ENCODE measurements at places on chromosomes 12 and 14. TPM values are rescaled to one million over a fixed set of nuclear protein-coding genes. Genes with fewer than 3 reads are reported as not detected.

DNA sequence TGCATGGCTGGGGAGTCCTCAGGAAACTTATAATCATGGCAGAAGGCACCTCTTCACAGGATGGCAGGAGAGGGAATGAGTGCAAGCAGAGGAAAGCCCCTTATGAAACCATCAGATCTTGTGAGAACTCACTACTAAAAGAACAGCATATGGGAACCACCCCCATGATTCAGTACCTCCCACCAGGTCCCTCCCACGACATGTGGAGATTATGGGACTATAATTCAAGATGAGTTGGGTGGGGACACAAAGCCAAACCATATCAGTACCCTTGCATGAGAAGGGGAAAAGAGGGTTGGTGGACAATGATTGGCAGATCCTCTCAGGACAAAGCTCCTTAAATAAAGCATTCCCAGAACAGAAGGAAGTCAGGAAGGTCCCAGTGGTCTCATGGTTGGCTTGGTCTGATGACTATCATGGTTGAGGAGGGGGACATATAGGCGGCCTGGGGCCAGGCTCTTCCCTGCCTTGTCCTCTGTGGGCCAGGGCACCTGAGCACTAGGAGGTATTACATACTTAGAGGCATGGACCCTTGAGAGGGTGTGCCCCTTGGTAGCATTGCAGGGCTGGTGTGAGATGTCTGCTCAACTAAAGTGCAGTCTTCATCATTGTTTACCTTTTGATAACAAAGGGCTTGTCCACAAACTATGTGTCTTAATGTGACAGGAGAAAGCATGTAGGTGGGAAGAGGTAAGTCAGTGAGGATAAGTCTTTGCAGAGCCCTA lies 22.2 kb downstream of the HSD17B6 start:
- H3K4me1 ChIP-seq = no peaks in the 10 kb centered on the region
- H3K4me3 ChIP-seq = no peak overlapping the region
- H3K27me3 ChIP-seq = no peaks in the 10 kb centered on the region

GRCh38 chr14:23601845-23602180 lies 23.2 kb upstream of the JPH4 start:
- no peak overlapping the region for H3K4me3 ChIP-seq
- H3K4me1 ChIP-seq = no peaks in the 10 kb centered on the region
- no peaks in the 10 kb centered on the region for H3K36me3 ChIP-seq
- DNase-seq = no peak
- no peak overlapping the region for H3K27ac ChIP-seq

GRCh38 chr14:61477712-61478462 lies 156.5 kb downstream of the PRKCH start:
- no peak overlapping the region for H3K4me3 ChIP-seq
- H3K27me3 ChIP-seq = no peaks in the 10 kb centered on the region
- peak; percentile 60 for DNase-seq
- no peaks in the 10 kb centered on the region for H3K36me3 ChIP-seq

GRCh38 chr12:53096089-53096741 lies 1.3 kb upstream of the IGFBP6 start:
- no peaks in the 10 kb centered on the region for H3K27me3 ChIP-seq
- H3K4me1 ChIP-seq = peaks cover 12% of the 10 kb centered on the region
- H3K4me3 ChIP-seq = peak overlapping the region; percentile 77
- peak overlapping the region; percentile 81 for H3K27ac ChIP-seq
- no peaks in the 10 kb centered on the region for H3K36me3 ChIP-seq

DNA sequence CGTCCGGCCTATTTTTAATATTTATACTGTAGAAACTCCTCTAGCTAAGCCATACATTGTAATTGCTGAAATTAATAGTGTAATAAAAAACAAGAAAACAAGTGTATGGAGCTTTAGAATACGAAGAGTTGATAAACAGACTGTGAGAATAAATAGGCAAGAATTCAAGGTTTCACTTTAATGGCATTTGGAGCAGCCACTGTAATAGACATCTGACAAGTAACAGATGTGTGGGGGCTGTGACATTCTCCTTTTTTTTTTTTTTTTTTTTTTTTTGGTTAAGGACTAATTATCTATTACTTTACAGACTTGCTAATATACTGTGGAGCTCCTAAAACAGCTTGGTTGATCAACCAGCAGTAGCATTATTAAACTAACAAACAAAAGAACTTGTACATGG lies 42.1 kb upstream of the CFAP54 start:
- no peaks in the 10 kb centered on the region for H3K27me3 ChIP-seq
- no peaks in the 10 kb centered on the region for H3K4me1 ChIP-seq
- no peak overlapping the region for H3K4me3 ChIP-seq
- H3K27ac ChIP-seq = peak overlapping the region; percentile 71
- no peak for DNase-seq

GRCh38 chr14:53596853-53597525 lies 359.6 kb downstream of the BMP4 start:
- no peaks in the 10 kb centered on the region for H3K4me1 ChIP-seq
- H3K4me3 ChIP-seq = no peak overlapping the region
- no peaks in the 10 kb centered on the region for H3K36me3 ChIP-seq

GRCh38 chr12:93729934-93730333 lies 52.8 kb downstream of the CRADD start:
- no peaks in the 10 kb centered on the region for H3K36me3 ChIP-seq
- no peak for DNase-seq
- H3K27me3 ChIP-seq = no peaks in the 10 kb centered on the region
- H3K27ac ChIP-seq = no peak overlapping the region
- H3K4me3 ChIP-seq = no peak overlapping the region
- peaks cover 33% of the 10 kb centered on the region for H3K4me1 ChIP-seq

GRCh38 chr12:55720894-55721444 lies 776 bp downstream of the RDH5 start:
- no peaks in the 10 kb centered on the region for H3K27me3 ChIP-seq
- peak overlapping the region; percentile 100 for H3K27ac ChIP-seq
- H3K4me3 ChIP-seq = no peak overlapping the region
- H3K36me3 ChIP-seq = no peaks in the 10 kb centered on the region

GRCh38 chr12:126644236-126645020 lies 1579.2 kb downstream of the AACS start:
- no peak overlapping the region for H3K4me3 ChIP-seq
- H3K36me3 ChIP-seq = no peaks in the 10 kb centered on the region
- H3K27ac ChIP-seq = no peak overlapping the region
- DNase-seq = no peak
- no peaks in the 10 kb centered on the region for H3K27me3 ChIP-seq
- no peaks in the 10 kb centered on the region for H3K4me1 ChIP-seq

GRCh38 chr12:124727922-124728321 lies 135.7 kb downstream of the SCARB1 start:
- peaks cover 17% of the 10 kb centered on the region for H3K4me1 ChIP-seq
- no peak for DNase-seq
- peak overlapping the region; percentile 67 for H3K27ac ChIP-seq

DNA sequence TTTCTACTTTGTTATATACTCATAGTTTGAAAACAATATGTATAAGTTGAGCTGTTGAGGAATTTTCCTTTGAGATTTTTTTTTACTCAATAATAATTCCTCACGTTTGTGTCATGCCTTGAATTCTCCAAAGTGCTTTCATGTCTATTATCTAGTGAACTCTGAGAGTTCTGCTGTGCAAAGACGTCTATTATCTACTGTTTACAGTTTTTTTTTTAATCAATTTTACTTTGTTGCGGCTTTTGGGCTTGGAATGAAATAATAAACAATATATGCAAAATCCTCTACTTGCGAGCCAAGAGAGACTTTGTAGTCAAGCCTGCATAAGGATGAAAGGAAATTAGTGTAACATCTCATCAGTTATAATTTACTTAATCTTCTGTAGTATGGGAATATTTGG lies 107.2 kb upstream of the FRMD6 start:
- no peaks in the 10 kb centered on the region for H3K27me3 ChIP-seq
- H3K4me3 ChIP-seq = no peak overlapping the region
- no peak for DNase-seq
- H3K36me3 ChIP-seq = no peaks in the 10 kb centered on the region
- no peak overlapping the region for H3K27ac ChIP-seq

DNA sequence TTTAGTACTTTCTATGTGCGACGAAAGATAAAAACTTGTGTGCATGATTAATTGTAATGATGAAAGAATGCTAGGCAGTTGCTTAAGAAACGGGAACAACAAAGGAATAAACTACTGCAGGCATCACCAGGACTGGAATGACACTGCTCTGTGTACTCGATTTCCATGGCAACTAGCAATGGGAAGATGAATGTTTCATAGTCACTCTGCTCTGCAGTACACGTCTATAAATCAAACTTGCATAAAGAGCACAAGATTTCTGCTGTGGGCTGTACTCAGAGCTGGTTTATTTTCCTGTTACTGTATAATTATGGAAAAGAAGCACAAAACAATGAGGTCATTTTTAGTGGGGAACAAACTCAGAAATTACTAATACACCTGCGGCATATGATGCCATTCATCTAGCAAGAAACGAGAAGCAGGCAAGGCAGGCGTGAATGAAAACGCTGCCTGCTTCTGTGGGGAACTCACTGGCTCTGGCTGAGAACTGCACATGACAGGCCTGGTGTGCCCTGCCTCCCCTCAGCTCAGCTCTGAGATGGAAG lies 41.8 kb downstream of the EFCAB11 start:
- DNase-seq = no peak
- H3K4me1 ChIP-seq = peaks cover 3% of the 10 kb centered on the region
- no peaks in the 10 kb centered on the region for H3K36me3 ChIP-seq
- H3K4me3 ChIP-seq = no peak overlapping the region

GRCh38 chr14:22976620-22977433 lies 5.5 kb downstream of the AJUBA start:
- H3K27ac ChIP-seq = no peak overlapping the region
- H3K36me3 ChIP-seq = no peaks in the 10 kb centered on the region
- peaks cover 3% of the 10 kb centered on the region for H3K4me1 ChIP-seq
- H3K27me3 ChIP-seq = peaks cover 17% of the 10 kb centered on the region

DNA sequence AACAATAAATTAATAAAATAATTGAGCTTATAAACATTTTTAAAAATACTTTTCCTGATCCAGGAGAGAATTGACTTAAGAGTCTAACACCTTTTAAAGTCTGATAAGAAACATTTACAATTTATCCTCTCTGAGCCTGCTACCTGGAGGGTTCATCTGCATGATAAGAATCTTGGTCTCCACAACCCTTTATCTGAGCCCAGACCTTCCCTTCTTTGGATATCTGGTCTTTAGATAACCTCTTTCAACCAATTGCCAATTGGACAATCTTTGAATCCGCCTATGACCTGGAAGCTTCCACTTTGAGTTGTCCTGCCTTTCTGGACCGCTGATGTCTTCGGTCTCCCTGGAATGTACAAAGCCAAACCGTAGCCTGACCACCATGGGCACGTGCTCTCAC lies 1393.3 kb upstream of the TMEM132C start:
- H3K4me3 ChIP-seq = no peak overlapping the region
- H3K4me1 ChIP-seq = no peaks in the 10 kb centered on the region
- H3K27me3 ChIP-seq = no peaks in the 10 kb centered on the region
- no peak for DNase-seq
- H3K27ac ChIP-seq = no peak overlapping the region

DNA sequence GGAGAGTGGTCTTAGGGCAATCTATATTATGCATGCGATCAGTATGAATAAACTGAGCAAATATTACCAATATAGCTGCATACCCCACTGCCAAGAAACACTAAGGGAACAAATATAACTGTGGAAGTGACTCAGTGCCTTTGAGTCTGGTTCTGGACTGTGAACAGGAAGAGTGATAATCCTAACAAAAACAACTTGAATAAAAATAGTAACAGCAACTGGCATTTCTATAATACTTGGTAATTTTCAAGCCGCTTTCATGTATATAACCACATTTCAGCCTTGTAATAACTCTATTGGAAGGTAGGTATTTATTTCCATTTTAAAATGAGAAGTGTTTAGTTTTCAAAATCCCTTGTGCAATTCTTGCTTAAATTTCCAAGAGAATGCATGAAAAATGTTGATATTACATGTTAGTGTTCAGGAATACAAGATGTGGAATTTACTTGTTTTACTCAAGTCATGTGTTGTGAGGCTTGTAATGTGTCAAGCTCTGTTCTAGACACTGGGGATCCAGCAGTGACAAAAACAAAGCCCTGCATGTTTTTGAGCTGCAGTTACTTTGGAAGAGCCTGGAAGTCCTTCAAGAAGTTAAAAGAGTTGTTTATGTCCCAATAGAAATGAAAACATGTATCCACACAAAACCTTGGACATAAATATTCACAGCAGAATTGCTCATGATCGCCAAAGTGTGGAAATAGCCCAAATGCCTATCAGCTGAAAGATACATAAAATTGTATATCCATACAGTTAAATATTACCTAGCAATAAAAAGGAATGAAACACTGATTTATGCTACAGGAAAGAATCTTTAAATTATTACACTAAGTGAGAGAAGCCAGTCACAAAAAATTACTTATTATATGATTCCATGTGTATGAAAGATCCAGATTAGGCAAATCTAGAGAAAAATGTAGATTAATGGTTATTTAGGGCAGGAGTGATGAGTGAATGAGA lies 338.1 kb upstream of the TMEM132C start:
- H3K4me1 ChIP-seq = no peaks in the 10 kb centered on the region
- H3K27me3 ChIP-seq = no peaks in the 10 kb centered on the region
- H3K4me3 ChIP-seq = no peak overlapping the region
- DNase-seq = no peak
- no peaks in the 10 kb centered on the region for H3K36me3 ChIP-seq
- no peak overlapping the region for H3K27ac ChIP-seq

DNA sequence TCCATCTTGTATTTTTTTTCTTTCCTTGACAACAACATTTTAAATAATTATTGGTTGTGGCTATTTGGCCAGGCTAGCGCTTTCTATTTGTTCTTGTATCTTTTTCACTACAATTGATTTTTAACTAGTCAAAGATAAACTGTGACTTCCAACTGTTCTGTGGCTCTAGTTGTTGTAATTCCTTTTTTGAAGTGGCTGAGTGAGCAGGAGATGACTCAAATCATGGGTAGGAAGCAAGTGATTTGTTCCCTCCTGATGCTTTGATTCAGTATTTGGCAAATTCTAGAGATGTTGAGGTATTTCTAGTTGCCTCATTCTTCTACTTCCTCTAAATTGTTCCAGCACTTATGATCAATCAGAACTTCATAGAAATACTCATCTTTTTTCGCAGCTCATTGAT lies 633.5 kb downstream of the RERGL start:
- DNase-seq = no peak
- no peaks in the 10 kb centered on the region for H3K4me1 ChIP-seq
- no peaks in the 10 kb centered on the region for H3K27me3 ChIP-seq
- H3K27ac ChIP-seq = no peak overlapping the region
- no peak overlapping the region for H3K4me3 ChIP-seq

- no peak for DNase-seq
- no peaks in the 10 kb centered on the region for H3K36me3 ChIP-seq
- no peak overlapping the region for H3K4me3 ChIP-seq
- H3K4me1 ChIP-seq = peaks cover 5% of the 10 kb centered on the region
- H3K27ac ChIP-seq = no peak overlapping the region
- H3K27me3 ChIP-seq = no peaks in the 10 kb centered on the region
Observed at GRCh38 chr14:32134448-32135097, 57.5 kb downstream of the ARHGAP5 start.

Gene CPSF2
- total RNA-seq = 52.2 TPM

Gene CNTN1
- total RNA-seq = 0.17 TPM

Gene LRIG3
- total RNA-seq = 7.3 TPM

Gene RFLNA
- 0.22 TPM for total RNA-seq

Gene VWF
- total RNA-seq = 108 TPM

Gene PRPH
- total RNA-seq = not detected

Gene ACSS3
- 6.7 TPM for total RNA-seq

Gene LARP4
- total RNA-seq = 43.7 TPM

Gene CACNB3
- total RNA-seq = 3.2 TPM
